T-cell (primary cell): ENCODE measurements at places on chromosomes 5 and 9. TPM values are rescaled to one million over a fixed set of nuclear protein-coding genes. Genes with fewer than 3 reads are reported as not detected.

GRCh38 chr9:3331801-3332200, 194.0 kb downstream of the RFX3 start:
- no peaks in the 10 kb centered on the region for H3K4me1 ChIP-seq
- H3K4me3 ChIP-seq, result no peak overlapping the region
- no peaks in the 10 kb centered on the region for H3K27me3 ChIP-seq
- H3K36me3 ChIP-seq, result no peaks in the 10 kb centered on the region
- H3K27ac ChIP-seq, result no peak overlapping the region
- DNase-seq, result no peak

GRCh38 chr9:87603854-87604490, 106.3 kb downstream of the DAPK1 start:
- no peaks in the 10 kb centered on the region for H3K36me3 ChIP-seq
- peaks cover 22% of the 10 kb centered on the region for H3K4me1 ChIP-seq
- DNase-seq, result no peak
- H3K4me3 ChIP-seq, result no peak overlapping the region

Gene STK10
- 305 TPM for total RNA-seq

GRCh38 chr9:105330755-105331154, 86.3 kb downstream of the SLC44A1 start:
- no peaks in the 10 kb centered on the region for H3K4me1 ChIP-seq
- no peaks in the 10 kb centered on the region for H3K36me3 ChIP-seq
- H3K4me3 ChIP-seq, result no peak overlapping the region
- H3K27ac ChIP-seq, result no peak overlapping the region
- H3K27me3 ChIP-seq, result no peaks in the 10 kb centered on the region
- no peak for DNase-seq

Gene SLC28A3
- total RNA-seq, result not detected

- H3K27ac ChIP-seq, result no peak overlapping the region
- no peak for DNase-seq
- no peak overlapping the region for H3K4me3 ChIP-seq
- H3K4me1 ChIP-seq, result no peaks in the 10 kb centered on the region
- H3K27me3 ChIP-seq, result no peaks in the 10 kb centered on the region
- H3K36me3 ChIP-seq, result no peaks in the 10 kb centered on the region
Measured at GRCh38 chr9:11352612-11353011, 739.8 kb upstream of the PTPRD start.

GRCh38 chr5:112121258-112121657, 297.8 kb downstream of the EPB41L4A start:
- H3K4me1 ChIP-seq, result no peaks in the 10 kb centered on the region
- no peak overlapping the region for H3K27ac ChIP-seq
- no peaks in the 10 kb centered on the region for H3K36me3 ChIP-seq
- DNase-seq, result no peak
- no peak overlapping the region for H3K4me3 ChIP-seq

Gene INSL6
- total RNA-seq, result not detected

DNA sequence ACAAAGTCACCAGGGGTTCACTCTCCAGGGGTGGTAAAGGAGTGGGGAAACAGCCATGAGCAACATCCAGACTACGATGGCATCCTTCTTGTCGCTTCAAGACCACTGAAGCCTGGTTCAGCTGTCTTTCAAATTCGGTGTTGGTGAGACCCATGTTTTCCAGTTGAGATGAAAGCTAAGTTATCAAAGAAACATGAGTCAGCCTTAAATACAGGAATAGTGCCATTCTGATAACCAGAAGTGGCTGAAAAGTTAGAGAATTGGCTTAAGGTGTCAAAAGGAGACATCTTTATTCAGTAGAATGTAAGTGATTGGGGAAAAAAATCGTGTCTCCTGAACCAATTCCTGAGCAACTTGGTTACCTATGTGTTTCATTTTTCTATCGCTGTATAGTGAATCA, 7.0 kb upstream of the CARD19 start:
- H3K27ac ChIP-seq, result no peak overlapping the region
- H3K4me1 ChIP-seq, result peaks cover 2% of the 10 kb centered on the region
- H3K4me3 ChIP-seq, result no peak overlapping the region
- peaks cover 35% of the 10 kb centered on the region for H3K36me3 ChIP-seq
- H3K27me3 ChIP-seq, result no peaks in the 10 kb centered on the region

DNA sequence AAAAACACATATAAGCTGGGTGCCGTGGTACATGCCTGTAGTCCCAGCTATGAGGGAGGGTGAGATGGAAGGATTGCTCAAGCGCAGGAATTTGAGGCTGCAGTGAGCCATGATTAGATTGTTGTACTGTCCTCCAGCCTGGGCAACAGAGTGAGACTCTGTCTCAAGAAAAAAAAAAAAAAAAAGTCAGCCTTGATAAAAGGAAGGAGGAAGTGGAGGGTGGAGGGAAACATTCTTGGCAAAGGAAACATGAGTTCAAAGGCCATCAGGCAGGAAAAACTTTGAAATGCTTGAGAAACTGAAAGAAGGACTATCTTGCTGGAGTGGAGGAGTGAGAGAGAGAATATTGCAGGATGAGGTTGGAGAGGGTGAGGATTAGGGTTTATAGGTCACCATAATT, 18.3 kb upstream of the ANKHD1 start:
- H3K4me3 ChIP-seq, result no peak overlapping the region
- H3K27me3 ChIP-seq, result no peaks in the 10 kb centered on the region
- no peak overlapping the region for H3K27ac ChIP-seq
- peaks cover 5% of the 10 kb centered on the region for H3K4me1 ChIP-seq

GRCh38 chr9:77000330-77000729, 19.1 kb upstream of the FOXB2 start:
- no peak overlapping the region for H3K4me3 ChIP-seq
- no peaks in the 10 kb centered on the region for H3K36me3 ChIP-seq
- no peak for DNase-seq
- no peak overlapping the region for H3K27ac ChIP-seq

DNA sequence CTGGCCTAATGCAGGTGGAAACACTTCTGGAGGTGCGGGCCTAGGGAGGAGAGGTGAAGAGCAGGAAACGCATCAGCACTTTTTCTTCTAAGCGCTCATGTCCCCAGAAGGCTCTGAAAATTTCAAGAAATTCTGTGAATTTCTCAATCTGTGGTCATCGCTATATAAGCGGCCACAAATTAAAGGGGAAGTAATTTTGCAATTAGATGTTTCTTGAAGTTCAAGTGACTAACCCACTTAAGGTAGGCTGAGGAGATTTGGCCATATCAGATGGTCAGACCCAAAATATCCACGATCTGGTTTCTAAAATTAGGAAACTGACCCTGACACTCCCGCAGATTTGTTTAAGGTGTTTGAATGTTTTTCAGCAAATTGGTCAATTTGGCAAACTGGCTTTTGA, 16.6 kb upstream of the HMGCR start:
- no peak for DNase-seq
- no peaks in the 10 kb centered on the region for H3K4me1 ChIP-seq
- no peak overlapping the region for H3K27ac ChIP-seq
- H3K36me3 ChIP-seq, result no peaks in the 10 kb centered on the region
- peaks cover 6% of the 10 kb centered on the region for H3K27me3 ChIP-seq
- H3K4me3 ChIP-seq, result no peak overlapping the region

Gene WNT8A
- total RNA-seq, result not detected

DNA sequence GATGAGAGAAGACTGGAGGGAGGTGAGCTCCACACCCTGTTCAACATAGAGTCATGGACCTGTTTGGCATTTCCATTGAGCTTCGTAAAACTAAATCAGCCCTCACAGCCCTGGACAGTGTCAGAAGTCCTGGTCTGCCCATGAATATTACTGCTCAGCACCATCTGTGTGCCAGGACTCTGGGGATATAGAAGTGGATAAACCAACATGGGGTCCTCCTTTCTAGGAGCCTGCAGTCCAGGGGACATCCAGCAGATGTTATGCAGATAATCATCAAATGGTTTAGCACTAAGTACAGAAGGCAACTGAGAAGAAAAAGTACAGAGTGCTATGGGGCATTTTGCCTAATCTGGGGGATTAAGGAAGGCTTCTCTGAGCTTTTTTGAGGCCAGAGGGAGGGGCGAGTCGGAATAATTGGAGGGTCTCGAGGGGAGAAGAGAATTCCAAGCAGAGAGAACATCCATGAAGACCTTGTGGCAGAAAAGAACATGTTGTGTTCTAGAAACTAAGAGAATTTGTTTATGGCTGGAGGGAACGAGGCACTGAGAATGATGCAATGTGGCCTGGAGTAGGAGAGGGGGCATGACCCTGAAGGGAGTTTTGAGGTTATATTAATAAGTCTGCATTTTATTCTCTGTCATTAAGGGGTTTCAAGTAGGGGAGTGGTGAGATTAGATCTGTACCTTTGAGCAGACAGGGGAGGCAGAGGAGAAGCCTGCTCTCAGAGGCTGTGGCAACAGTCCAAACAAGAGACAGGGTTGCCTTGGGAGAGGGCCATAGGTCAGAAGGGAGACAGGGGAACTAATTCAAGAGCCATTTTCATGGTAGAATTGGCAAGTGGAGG, 63.5 kb upstream of the SLC2A8 start:
- H3K27me3 ChIP-seq, result no peaks in the 10 kb centered on the region
- H3K36me3 ChIP-seq, result no peaks in the 10 kb centered on the region
- H3K4me1 ChIP-seq, result no peaks in the 10 kb centered on the region
- H3K27ac ChIP-seq, result no peak overlapping the region
- no peak for DNase-seq

Gene FREM1
- total RNA-seq, result 0.76 TPM

Gene OXCT1
- 26.5 TPM for total RNA-seq

- H3K4me1 ChIP-seq, result no peaks in the 10 kb centered on the region
- no peak overlapping the region for H3K4me3 ChIP-seq
- no peaks in the 10 kb centered on the region for H3K36me3 ChIP-seq
- no peak for DNase-seq
- H3K27me3 ChIP-seq, result no peaks in the 10 kb centered on the region
Measured at GRCh38 chr9:72883875-72884274, 69.0 kb downstream of the ALDH1A1 start.

Gene CENPP
- total RNA-seq, result 5.0 TPM

DNA sequence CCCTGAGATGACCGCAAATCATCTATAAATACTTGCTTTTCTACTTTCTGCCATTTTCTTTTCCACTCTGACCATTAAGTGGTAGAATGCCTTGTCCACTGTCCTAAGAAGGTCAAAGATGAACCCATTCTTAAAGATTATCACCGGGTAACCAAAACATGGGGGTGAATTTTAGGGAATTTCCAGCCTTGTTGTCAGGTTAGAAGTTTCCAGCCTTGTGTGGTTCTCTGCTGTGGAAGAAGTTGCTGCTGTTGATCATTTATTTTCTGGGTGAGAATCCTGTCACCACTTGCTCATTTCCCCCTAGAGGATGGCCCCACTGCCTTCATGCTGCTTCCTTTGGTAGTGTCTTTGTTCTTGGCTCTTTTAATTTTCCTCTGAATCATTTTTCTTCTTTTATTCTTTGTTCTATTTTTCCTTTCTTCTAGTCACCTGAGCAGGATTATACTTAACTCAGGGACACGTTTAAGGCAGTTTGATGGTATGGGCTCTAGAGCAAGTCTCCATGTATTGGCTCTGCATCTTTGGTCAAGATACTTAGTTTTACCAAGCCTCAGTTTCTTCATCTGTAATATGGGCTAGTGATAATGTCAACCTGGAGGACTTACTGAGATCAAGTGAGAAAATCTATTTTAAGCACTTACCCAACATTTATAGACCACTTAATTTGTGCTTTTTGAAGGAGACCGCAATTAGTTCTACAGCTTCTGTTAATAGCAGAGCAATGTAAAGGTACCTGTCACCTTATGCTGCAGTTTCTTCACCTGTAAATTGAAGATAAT, 266.2 kb downstream of the ARHGAP26 start:
- no peak overlapping the region for H3K27ac ChIP-seq
- no peaks in the 10 kb centered on the region for H3K27me3 ChIP-seq
- no peak overlapping the region for H3K4me3 ChIP-seq
- H3K4me1 ChIP-seq, result no peaks in the 10 kb centered on the region
- peaks cover 4% of the 10 kb centered on the region for H3K36me3 ChIP-seq
- DNase-seq, result peak; percentile 14

DNA sequence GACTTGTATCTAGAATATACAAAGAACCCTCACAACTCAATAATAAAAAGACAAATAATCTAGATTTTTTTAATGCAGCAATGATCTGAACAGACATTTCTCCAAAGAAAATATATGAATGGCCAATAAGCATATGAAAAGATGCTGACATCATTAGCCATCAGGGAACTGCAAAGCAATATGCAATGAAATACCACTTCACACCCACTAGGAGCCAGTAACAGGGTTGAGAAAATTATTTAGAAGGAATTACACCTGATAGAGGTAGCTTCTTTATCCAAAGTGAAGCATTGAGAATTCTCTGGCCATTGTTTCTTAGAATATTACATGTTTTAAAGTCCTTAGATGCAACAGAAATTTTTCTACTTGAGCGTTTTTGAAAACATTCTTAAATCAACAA, 316.9 kb downstream of the KCNN2 start:
- H3K4me3 ChIP-seq, result no peak overlapping the region
- no peak overlapping the region for H3K27ac ChIP-seq
- DNase-seq, result no peak
- H3K36me3 ChIP-seq, result no peaks in the 10 kb centered on the region

Gene PCDH1
- 0.23 TPM for total RNA-seq

GRCh38 chr5:20331826-20332225, 343.8 kb upstream of the CDH18 start:
- no peak overlapping the region for H3K4me3 ChIP-seq
- no peaks in the 10 kb centered on the region for H3K36me3 ChIP-seq
- H3K4me1 ChIP-seq, result no peaks in the 10 kb centered on the region
- no peaks in the 10 kb centered on the region for H3K27me3 ChIP-seq
- no peak overlapping the region for H3K27ac ChIP-seq
